ENCODE measurements at places on chromosomes 6 and 20.

DNA sequence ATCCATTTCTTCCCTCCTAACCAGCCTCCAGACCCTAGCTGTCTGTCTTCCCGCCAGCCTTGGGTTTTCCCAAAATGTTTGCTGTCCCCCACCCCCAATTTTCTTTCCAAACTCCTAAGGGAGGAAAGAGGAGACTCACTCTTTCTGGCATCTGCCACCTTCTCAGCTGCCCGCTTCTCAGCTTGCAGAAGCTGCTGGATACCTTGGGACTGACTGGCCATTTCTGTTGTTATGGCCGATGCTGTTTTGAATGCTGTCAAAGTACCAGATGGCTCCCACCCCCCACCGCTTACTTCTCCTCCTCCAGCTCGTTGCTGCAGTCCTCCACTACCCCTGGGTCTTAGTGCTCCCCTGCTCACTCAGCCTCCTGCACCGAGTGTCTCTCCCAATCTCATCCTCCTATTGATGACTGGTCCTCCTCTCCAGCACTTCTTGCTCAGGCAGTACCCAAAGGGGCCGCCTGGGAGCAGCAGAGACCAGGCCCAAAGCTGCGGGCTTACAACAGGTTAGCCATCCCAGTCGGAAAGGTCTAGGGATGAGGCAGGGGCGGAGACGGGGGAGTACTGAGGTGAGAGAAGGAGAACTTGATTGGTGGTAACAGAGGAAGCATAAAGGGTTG is at the start of gene ATP6V1G2:
Gene ATP6V1G2, minus strand, starts transcription at position 270 of the 619 bp plus-strand sequence. Its CDS starts 49 bp downstream, at position 221.
- peak; percentile 83 for DNase-seq

- no peak for DNase-seq
These were observed 91.3 kb upstream of the DTNBP1 start for GRCh38 chr6:15754035-15754705.

GRCh38 chr20:17536944-17537444 is 5.8 kb upstream of the BFSP1 start:
- DNase-seq: peak; percentile 64

DNA sequence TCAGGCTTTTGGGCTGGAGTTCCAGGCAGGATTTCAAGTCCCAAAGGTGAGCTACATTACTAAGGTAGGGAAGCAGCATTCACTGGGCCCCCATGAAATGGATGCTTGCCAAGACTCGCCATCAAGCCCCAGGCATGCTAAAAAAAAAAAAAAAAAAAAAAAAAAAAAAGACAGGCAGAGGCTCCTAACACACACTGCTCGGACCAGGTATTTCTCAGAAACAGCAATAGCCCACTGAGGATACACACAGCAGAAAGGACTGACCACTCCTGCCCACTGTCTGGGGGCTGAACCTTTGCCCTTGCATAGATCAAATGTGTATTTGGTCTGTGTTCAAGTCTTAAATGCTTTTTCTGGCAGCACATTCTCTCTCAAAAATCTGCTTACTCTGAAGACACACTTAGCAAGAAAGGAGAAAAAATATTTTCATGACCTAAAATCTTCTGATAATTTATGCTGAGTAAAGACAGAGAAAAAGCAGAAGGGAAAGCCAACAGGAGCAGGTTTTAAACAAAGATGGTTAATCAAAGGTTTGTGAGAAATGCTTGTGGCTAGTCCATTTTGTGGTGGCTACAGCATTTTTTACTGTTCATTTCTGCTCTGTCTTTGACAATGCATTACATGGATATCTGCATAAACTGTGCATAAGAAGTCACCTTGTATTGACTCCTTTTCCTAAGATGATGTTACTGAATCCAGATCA is 37.9 kb upstream of the BEND6 start:
- DNase-seq: no peak

Data from activated CD4-positive, alpha-beta T cell treated with anti-CD3 and anti-CD28 coated beads, Interleukin-2, amount 50 U/mL, for 24 hours (primary cell).